ENCODE measurements at places on chromosomes 2 and 18.

DNA sequence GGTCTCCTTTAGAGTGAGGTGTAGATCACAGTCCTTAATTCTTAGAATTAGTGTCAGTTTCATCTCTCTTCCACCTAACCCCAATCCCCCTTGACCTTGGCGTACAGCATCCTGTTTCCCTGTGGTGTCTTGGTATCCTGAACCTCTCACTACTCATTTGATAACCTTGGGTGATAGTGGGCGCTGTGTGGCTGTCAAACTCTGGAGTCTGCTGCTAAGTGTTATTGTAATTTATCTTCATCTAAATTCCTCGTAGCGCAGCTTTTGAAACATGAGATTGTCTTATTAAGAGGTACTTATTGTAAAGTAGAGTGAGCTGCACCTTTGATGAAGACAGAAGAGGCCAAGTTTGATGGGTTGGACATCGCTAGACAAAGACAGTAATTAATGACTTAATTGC, 222.6 kb upstream of the SPRED2 start:
- no peak for DNase-seq

GRCh38 chr2:227848586-227848985, 22.8 kb upstream of the DAW1 start:
- no peak for DNase-seq

- peak; percentile 60 for DNase-seq
These were observed 602 bp downstream of the SNX17 start for GRCh38 chr2:27370816-27371620.

DNA sequence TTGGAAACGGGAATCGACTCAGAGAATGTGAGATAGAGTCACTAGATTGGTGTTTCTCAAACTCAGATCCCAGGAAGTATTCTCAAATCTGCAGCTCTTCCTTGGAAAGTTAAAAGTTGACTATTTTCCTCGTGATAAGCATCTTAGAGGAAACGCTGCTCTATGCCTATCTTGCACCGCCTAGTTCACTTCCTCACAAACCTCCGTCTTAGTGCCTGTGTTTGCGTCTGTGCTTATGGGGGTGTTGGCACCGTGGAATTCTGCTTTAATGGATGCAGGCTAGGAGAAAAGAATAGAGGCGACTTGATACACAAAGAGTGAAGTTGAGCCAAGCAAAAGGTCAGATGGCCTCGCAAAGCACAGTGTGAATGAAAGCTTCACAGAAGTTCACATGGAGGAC, 255.3 kb upstream of the ID2 start:
- DNase-seq: no peak

DNA sequence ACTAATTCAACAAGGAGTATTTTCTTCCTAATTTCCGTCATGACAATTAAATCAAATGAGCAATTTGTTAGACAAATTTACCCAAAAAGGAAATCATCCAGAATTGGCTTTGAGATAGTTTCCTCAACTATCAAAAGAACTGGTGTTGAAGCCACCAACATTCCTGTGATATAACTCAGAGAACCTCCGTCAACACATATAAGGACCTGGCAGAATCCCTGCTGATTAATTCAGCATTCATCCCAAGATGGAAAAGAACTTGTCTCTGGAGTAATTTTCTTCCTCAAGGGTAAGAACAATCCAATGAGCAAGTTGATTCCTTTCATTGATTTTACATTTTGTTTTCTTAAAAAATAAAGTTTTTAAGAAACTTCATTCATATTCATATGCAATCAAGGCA, 62.0 kb downstream of the MBD2 start:
- no peak for DNase-seq

DNA sequence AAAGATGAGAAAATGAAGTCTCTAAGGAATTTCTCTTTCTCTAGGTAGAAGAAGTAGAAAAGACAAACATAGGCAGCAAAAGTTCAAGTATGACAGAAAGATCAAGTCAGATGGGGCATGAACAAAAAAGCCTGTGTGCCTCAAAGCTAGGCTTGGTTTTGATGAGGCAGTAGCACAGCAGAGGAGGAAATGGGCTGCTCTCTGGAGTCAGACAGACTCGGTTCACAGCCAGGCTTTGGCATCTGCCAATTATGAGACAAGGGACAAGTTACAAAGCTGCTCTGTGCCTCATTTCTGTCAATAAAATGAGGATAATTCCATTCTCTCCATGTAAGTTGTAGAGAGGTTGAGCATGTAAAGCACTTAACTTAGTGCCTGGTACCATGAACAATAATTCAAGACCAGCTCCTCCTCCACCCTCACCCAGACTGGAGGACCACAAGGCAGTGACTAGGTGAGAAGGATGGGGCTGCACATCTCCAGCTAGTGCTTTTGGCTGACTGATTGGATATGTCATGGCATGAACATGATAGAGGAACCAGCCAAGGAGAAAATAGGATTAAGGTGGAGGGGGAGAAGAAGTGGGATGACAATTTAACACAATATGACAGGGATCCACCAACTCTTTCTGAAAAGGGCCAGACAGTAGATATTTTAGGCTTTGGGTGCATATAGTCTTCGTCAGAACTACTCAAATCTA, 84.6 kb downstream of the TMEM163 start:
- DNase-seq: no peak

GRCh38 chr2:178825183-178825582, 18.0 kb upstream of the TTN start:
- DNase-seq: no peak

- DNase-seq: no peak
These were observed 14.1 kb downstream of the SLC4A3 start for GRCh38 chr2:219641390-219642068.

GRCh38 chr2:181380581-181380980, 76.6 kb upstream of the ITGA4 start:
- no peak for DNase-seq

DNA sequence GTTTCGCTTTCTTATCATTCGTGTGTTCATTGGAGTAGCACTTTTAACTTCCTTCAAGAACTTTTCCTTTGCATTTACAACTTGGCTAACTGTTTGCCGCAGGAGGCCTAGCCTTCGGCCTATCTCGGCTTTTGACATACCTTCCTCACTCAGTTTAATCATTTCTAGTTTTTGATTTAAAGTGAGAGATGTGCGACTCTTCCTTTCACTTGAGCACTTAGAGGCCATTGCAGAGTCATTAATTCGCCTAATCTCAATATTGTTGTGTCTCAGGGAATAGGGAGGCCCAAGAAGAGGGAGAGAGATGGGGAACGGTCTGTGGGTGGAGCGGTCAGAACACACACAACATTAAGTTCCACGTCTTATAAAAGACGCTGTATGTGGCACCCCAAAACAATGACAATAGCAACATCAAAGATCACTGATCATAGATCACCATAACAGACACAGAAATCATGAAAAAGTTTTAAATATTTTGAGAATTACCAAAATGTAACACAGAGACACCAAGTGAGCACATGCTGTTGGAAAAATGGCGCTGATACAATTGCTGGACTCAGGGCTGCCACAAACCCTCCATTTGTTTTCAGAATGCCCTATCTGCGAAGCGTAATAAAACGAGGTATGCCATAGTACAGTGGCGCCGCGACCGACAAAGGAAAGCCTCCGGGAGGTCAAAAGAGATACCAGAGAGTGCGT, 553 bp downstream of the TIGD1 start:
- DNase-seq: no peak

GRCh38 chr2:46015671-46016070, 281.5 kb upstream of the EPAS1 start:
- DNase-seq: no peak

- no peak for DNase-seq
These were observed 292.7 kb downstream of the BCL11A start for GRCh38 chr2:60260639-60261296.

- DNase-seq: peak; percentile 43
These were observed 219.8 kb downstream of the DPP10 start for GRCh38 chr2:114661971-114662939.

DNA sequence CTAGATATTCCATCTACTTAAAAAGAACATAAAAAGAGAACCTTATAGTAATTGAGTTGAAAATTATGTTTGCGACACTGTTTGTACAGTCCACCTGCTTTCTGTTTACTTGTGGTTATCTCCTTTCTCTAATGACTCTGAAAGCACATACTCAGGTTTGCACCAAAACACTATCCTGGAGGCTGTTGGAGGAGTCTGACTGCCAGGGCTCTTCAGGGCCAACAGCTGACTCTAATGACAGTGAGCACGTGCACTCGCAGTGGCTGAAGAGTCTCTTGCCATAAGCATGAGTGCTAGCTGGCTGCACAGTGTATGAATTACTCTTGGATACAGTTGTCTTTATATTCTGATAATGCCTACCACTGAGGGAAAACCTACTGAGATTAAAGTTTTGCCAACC, 16.7 kb upstream of the GLS start:
- peak; percentile 90 for DNase-seq

GRCh38 chr18:50313873-50314460, 26.5 kb upstream of the CXXC1 start:
- DNase-seq: no peak

GRCh38 chr2:107986278-107987217, at the start of gene SLC5A7:
Gene SLC5A7, plus strand, starts transcription at chr2:107986524. Its CDS starts 1,632 bp downstream, at chr2:107988156.
- DNase-seq: no peak

DNA sequence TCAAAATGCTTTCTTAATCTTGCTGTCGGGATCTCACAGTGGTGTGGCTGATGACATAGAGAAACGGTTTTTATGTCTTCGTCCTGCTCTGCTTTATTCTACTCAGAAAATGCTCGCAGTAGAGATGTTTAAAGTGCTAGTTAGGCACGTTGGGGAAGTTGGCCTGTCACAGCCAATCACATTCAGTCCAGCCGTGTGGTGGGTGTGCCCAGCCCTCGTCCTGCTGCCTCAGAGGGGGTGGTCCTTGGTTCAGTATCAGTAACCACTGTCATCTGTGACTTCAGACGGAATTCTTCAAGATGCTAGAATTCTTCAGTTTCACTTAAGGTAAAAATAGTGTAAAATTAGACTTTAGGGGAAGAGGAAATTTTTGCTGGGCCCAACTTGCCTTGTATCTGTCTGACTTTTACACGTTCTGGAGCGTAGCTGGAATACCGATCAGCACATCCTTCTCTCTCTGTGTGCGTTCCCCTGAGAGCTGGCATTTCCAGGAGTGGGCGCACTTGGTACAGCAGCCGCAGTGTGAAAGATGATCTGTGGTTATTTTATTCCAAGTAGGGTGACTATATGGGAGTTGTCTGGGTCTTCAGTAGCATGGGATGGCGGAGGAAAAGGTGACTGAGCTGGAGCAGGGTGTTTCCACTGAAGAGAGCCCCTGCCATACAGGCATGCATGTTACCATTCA, 18.5 kb downstream of the TRAF3IP1 start:
- no peak for DNase-seq

- no peak for DNase-seq
These were observed 9.1 kb downstream of the ALPP start for GRCh38 chr2:232387451-232388171.

DNA sequence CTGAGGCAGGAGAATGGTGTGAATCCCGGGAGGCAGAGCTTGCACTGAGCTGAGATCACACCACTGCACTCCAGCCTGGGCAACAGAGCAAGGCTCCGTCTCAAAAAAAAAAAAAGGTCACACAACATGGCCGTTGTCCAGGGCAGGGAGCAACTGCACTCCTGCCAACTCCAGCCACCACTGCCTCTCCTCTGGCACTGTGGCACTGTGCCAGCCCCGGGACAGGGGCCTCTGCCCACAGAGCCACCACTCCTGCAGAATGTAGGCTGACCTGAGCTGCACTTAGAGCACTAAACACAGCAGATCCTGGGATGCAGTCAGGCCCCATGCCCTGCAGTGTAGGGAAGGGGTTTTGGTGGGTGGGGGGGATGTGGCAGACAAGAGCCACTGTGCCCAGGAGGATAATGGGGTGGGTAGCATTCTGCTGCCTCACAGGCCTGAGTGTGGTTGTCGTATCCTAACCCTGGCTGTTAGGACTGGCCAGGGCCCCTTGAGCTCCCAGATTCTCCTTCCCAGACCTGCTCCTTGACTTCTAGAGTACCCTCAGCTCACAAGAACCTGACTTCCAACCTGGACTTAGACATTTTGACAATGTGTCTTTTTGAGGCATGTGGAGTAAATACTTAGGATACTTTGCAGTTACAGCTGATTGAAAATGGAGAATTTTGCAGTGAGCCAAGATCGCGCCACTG, 69.4 kb upstream of the SH3RF3 start:
- DNase-seq: no peak

- DNase-seq: no peak
These were observed 1.8 kb downstream of the RNF138 start for GRCh38 chr18:32093523-32093922.

DNA sequence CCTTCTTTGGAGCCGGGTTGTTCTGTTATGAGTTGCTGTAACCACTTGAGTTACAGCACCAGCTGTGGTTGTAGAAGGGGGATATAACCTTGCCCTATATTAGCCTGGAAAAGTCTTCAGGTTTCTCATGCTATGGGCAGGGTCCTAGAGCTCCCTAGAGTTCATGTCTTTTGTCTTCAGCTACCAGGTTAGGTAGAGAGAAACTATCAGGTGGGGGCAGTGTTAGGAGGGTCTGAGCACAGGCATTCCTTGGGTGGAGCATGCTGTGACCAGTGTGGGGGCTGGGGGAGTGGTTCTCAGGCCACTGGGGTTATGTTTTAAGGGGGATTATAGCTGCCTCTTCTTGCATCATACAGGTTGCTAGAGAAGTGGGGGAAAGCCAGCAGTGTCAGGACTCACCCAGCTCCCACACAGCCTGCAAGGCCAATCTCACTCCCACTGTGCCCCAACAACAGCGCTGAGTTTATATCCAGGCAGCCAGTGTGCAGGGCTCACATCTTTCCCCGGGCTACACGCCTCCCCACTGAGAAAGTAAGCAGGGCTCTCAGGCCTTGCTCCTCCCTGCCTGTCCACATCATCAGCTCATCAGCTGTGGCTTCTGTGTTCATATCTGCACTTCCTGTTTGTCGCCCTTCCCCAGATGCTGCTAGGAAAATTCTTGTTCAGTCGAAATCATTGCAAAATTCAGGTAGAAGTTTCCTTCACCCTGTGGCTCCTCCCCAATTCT, 133.8 kb upstream of the NRXN1 start:
- peak; percentile 68 for DNase-seq

- DNase-seq: no peak
These were observed 38.2 kb downstream of the GPD2 start for GRCh38 chr2:156474401-156474800.

GRCh38 chr2:194566907-194567660, 1089.9 kb upstream of the SLC39A10 start:
- no peak for DNase-seq

GRCh38 chr18:55833543-55833942, 245.6 kb upstream of the TCF4 start:
- DNase-seq: no peak

DNA sequence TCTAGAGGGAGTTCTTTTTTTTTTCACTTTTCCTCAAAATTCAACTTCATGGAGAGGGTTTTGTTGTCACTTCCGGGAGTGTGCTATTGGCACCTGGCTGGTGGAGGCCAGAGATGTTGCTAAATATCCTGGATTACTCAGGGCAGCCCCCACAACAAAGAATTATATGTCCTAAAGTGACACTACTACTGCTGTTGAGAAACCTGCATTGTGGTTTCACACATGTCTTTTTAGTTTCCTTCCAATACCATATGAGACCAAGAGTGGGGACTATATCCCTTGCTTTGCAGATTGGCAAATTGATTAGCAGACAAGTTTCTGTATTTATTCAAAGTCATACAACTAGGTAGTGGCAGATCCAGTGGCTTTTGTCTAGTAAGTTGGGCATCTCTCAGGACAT, 826.8 kb downstream of the TRIB2 start:
- DNase-seq: no peak

- no peak for DNase-seq
These were observed 42.6 kb downstream of the GALNT1 start for GRCh38 chr18:35624146-35624545.
